ENCODE measurements at places on chromosomes 11 and 22. TPM values are rescaled to one million over a fixed set of nuclear protein-coding genes. Genes with fewer than 3 reads are reported as not detected.

GRCh38 chr11:12716816-12717215, 42.6 kb downstream of the TEAD1 start:
- H3K4me1 ChIP-seq, result no peaks in the 10 kb centered on the region
- no peak for DNase-seq
- no peaks in the 10 kb centered on the region for H3K36me3 ChIP-seq
- H3K27ac ChIP-seq, result no peak overlapping the region
- H3K4me3 ChIP-seq, result no peak overlapping the region
- no peaks in the 10 kb centered on the region for H3K27me3 ChIP-seq

GRCh38 chr11:74681686-74682651, 49.3 kb downstream of the CHRDL2 start:
- H3K36me3 ChIP-seq, result no peaks in the 10 kb centered on the region
- no peak overlapping the region for H3K4me3 ChIP-seq
- H3K27me3 ChIP-seq, result no peaks in the 10 kb centered on the region
- H3K27ac ChIP-seq, result no peak overlapping the region
- no peak for DNase-seq
- H3K4me1 ChIP-seq, result peaks cover 5% of the 10 kb centered on the region

Gene FAM180B
- 0.05 TPM for polyA plus RNA-seq

DNA sequence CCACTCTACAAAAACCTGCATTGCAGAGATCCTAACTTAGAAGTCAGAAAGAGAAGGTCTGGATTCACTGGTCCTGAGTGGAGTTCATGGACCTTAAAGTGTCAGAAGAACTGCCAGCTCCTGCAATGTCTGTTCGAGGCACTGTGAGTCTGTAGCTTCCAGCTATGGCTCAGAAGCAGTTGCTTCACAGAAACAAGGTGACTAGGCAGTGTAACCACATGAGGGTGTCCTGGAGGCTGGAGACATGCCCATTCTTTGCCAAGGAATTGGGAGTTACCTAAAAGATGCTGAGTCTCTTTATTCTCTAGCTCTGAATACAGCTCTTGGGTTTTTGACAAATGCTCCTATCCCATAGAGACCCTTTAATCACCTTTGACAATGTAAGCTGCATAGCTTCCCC, 130.5 kb downstream of the SPON1 start:
- no peaks in the 10 kb centered on the region for H3K36me3 ChIP-seq
- no peak for DNase-seq
- H3K4me3 ChIP-seq, result no peak overlapping the region
- H3K27ac ChIP-seq, result no peak overlapping the region
- no peaks in the 10 kb centered on the region for H3K27me3 ChIP-seq

DNA sequence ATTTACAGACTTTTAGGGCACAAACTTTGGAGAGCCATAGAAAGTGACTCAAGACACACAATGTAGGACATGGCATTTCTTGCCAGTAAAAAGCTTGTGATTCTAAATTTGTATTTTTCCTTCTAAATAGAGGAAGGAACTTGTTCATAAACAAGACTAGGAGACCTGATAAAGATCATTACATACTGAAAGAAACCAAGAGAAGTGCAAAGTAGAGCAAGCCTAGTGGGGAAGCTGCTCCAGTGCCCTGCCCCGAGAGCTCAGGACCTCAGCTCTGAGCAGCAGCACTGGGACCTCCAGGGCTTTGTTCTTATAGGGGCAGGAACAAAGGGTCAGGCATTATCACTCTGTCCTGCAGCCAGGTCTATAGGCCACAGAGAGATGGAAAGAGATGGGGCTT, 7.2 kb downstream of the IRAG1 start:
- no peak for DNase-seq
- H3K4me1 ChIP-seq, result peaks cover 2% of the 10 kb centered on the region
- no peaks in the 10 kb centered on the region for H3K27me3 ChIP-seq
- no peak overlapping the region for H3K4me3 ChIP-seq

- no peaks in the 10 kb centered on the region for H3K36me3 ChIP-seq
- H3K4me3 ChIP-seq, result no peak overlapping the region
- no peaks in the 10 kb centered on the region for H3K4me1 ChIP-seq
- no peaks in the 10 kb centered on the region for H3K27me3 ChIP-seq
Observed at GRCh38 chr11:47107744-47108143, 68.9 kb downstream of the ARFGAP2 start.

Gene FGF3
- not detected for polyA plus RNA-seq

All from K562 (cell line).